ENCODE measurements at places on chromosomes 6 and 20.

GRCh38 chr20:58219342-58219700, 9.1 kb downstream of the ANKRD60 start:
- DNase-seq: no peak

DNA sequence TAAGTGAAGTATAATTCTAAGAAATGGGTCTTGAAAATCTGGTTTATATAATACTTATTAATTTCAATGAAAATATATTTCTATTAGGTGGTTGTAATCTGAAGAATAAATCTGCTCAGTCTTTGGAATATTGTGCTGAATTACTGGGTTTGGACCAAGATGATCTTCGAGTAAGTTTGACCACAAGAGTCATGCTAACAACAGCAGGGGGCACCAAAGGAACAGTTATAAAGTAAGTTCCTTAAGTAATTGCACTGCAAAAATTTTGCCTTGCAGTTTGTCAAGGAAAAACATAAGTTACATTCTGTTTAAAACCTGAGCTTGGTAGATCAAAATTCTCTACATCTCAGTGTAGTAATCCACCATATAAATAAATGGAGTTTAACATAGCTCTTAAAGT, 106.0 kb downstream of the MYO6 start:
- DNase-seq: peak; percentile 45

DNA sequence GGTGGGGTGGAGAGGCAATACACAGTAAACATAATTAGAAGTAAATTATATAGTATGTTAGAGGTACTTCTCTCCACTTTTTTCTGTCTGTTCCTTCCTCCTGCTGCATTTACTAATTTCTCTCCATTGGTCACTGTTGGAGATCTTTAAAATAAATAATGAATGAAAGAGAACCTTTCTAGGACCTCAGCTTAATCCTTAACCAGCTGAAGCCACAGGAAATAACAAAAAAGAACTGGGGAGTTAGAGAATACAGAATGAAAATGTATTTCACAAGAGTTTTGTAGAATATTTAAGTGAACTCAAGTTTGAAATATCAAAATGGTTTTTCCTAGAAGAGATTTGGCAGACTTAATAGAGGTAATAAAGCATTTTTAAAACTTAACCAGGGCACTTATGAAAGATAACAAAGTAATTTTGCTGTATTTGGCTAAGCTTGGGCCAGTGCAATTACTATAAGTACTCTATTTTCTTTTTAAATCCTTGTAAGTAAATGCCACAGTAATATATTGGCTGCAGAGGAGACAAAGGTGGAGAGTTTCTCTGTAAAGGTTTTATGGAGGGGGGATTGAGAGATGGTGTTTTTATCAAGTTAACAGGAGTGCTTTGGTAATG, 405.0 kb downstream of the CDKAL1 start:
- no peak for DNase-seq

- DNase-seq: no peak
Observed at GRCh38 chr6:13859871-13860555, 45.7 kb upstream of the MCUR1 start.

GRCh38 chr6:32247401-32247800, 23.5 kb upstream of the NOTCH4 start:
- DNase-seq: no peak

DNA sequence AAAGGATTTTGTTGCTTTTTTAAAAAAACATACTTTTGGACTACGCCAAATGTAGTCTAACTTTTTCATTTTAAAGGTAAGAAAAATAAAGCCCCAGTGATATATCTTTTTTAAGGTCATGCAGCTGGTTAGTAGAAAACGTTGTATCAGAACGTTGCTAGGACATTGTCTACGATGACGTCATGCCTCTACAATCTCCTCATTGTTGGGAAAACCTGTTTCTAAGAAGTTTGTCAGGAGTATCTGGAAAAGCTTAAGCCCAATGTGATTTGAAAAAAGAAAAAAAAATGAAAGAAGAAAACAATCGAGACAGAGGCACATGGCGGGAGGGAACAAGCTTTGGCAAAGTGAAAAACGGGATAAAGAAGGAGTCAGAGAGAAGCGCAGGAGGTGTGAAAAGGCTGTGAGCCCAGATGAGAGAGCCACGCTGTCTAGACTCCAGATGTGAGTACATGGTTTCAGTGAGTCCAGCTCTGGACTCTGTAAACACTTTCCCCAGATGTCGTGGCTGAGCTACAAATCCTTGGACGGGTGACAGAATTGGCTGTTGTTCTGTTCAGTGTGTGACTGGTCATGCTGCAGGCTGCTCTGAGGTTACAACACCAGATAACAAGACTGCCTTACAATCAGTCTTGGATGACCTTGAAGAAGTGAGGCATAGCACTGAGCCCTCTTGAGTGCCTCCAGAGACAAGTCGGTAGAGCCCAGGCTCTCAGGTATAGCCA, 656.7 kb upstream of the ID4 start:
- no peak for DNase-seq

DNA sequence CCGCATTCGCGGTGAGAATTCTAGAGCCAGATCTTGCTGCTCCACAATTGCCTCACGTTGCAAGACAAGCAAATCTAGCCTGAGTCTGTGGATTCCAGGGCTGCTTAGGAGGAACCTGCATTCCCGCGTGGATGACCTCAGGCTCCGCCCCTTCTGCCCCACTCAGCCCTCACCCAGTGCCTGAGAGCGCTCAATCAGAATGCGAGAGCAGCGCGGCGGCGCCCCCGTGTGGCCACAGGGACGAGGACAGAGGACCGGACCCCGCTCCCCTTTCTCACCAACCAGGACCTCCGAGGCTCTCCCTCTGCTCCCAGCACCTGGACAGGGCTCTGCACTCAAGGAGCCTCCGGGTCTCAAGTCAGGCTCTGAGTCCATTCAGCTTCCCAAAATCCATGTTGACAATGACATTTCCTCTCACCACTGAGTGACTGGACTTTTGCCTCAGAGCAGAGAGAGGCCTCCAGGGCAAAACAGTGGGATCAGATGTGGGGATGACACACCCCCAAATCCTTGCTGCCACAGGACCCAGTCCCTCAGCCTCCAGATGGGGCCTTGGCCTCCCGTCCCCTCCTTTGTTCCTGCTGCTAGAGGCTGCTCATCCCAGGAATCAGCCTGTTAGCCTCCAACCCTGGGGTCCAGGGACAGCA, 52.0 kb downstream of the RPP21 start:
- peak; percentile 37 for DNase-seq

GRCh38 chr6:32105433-32105832, 3.7 kb downstream of the TNXB start:
- DNase-seq: no peak

DNA sequence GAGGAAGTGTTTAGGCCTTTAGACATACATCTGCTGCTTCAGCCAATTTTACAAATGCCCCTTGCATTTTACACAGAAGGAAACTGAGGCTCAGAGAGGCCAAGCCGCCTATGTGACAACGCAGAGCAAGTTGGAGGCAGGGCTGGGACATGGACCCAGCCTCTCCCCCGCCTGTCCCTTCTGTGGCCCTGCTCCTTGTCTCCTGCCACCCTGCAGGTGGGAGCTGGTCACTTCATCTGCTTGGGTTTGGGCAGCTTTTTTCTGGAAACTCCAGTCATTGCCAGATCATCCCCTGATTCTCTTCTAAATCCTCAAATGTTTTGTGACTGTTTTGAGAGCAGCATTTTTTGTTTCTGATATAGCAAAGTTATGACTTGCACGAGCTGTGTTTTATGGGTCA, 68.9 kb downstream of the DLGAP4 start:
- DNase-seq: no peak

DNA sequence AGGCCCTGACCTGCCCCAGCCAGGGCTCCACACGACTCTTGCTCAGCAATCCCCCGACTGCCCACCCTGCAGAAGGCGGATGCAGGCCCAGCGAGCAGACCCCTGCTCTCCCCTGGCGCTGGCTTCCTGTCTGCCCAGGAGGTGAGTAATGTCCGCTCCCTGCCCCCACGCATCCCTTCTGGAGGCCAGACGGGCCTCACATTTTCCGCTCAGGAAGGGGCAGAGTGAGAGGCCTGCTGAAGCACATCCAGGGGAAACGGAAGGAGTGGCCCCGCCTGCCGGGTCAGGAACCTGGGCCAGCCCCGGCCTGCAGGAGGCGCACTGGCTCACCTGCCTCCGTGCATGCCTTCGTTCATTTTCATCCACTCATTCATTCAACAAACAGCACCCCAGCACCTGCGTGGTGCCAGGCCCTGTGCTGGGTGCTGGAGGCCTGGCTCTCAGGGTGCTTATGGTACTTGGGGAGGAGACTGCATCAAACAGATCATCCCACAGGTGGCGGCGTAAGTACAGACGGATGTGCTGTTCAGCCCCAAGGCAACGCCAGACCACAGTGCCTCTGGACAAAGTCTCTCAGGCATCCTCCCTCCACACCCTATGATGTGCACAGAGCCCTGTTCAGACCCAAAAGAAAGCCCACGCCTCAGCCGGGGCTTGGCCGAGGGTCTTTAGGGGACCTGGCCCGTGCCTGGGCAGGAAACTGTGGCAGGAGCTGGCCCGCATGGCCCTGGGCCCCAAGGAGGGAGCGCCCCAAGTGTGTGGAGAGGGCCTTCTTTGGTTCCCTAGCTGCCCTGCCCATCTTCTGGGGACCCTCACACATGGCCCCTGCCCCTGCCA, 112.1 kb downstream of the ASXL1 start:
- peak; percentile 43 for DNase-seq

- no peak for DNase-seq
Observed at GRCh38 chr20:39878809-39879208, 810.2 kb downstream of the MAFB start.

DNA sequence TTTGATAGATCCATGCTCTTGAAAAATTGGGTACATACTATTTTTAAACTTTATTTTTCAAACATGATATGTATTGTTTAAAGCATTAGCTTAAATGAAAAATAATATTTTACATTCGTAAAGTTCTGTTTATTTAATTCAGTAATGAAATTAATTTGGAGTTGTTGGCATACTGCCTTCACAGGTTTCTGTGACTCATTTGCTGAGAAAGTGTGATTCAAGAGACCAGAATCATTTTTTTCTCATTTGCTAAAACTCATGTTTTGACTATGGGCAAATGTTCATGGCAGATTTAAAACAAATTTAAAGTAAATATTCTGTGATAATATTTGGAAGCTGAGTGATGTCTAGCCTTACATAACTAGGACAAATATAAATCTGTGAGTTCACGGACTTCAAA, 230.4 kb downstream of the BCKDHB start:
- no peak for DNase-seq

GRCh38 chr6:8707956-8708772, 272.8 kb upstream of the SLC35B3 start:
- no peak for DNase-seq

DNA sequence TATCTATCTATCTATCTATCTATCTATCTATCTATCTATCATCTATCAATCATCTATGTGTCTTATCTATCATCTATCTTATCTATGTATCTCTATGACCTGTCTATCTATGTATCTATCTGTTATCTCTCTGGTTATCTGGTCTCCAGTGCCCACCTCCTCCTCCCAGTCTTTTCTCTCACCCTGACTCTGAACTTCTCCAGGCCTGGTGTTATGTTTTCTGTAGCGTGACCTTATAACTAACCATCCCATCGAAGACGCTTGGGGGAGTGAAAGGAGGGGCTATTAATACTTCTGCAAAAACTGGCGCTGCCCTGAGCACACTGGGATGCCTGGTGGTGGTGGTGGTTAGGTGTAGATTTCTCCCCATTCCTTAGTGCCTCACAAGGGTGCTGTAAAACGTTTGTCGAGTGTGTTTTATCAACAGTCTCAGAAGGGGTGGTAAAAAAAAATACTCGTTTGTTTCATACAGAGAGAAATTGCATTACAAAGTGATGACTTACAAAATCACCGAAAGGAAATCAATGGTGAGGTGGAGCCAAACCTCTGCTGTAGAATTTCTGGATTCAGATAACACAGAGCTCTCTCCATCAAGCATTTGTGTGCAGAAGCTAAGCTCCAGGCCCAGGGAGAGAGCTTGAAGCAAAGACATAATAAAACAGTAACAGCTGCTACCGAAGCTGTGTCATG, 156.2 kb downstream of the BCAS1 start:
- DNase-seq: no peak

DNA sequence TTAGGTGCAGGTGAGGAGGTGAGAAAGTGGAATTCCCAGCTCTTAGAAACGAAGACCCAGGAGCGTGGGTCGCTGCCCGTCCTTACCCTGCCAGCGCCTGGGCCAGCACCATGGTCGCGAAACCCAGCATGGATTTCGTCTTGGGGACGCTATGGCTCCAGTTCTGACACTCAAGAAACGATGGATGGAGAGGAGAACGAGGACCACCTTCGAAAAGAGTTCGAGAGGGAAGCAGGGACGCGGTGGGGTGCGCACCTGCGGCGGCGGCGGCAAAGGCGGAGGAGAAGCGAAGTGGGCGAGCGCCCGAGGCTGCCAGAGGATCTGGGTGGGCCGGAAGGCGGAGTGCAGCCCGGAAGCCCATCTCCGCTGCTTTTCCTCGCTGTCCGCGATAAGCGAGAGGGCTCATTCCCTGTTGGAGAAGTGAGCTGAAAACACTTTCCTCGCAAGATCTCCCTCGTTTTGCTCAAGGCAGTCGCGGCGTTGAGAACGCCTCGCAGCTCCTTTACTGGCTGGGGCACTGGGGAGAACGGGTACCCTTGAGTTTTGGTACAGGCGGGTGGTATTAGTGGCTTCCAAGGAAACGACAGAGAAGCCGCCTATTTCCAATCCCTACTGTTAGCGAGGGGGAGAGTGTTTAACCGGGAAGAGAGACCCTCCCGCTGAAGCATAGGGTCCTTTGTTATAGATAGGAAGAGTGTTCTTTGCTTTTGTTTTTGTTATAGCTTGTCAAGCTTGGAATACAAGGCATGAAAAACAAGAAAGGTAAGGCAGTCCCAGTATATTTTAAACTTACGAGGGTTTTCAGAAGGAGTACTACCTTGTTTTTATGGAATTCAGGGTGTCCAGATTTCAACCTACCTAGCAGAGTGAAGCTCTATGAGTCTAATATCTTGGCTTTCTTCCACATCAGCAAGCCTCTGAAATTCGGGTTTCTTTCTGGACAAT, 109.5 kb downstream of the TRIM27 start:
- no peak for DNase-seq

GRCh38 chr6:106165885-106166485, 79.8 kb downstream of the PRDM1 start:
- DNase-seq: no peak

- no peak for DNase-seq
Observed at GRCh38 chr6:10146715-10147451, 268.0 kb downstream of the TFAP2A start.

DNA sequence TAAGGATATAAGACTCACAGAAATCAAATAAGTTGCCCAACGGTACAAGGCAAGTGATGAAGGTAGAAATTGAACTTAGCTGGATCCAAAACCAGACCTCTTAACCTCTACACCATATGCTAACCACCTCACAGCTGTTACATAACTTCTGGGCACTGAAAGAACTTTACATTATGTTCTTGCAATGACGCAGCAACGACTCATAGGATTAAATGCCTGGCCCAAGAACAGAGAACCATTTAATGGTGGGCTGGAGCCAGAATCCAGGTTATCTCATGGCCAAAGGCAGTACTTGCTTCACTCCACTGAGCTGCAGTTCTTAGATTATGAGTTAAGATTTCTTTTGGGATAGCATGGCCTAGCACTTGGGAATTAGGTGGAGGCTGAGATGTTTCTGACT, 4.4 kb downstream of the TRMT6 start:
- DNase-seq: no peak

- DNase-seq: no peak
Observed at GRCh38 chr6:149500096-149500495, 15.3 kb upstream of the ZC3H12D start.

GRCh38 chr6:11553824-11554223, 16.3 kb downstream of the TMEM170B start:
- DNase-seq: no peak

GRCh38 chr6:88238901-88239300, 72.8 kb upstream of the CNR1 start:
- no peak for DNase-seq

- DNase-seq: no peak
Observed at GRCh38 chr6:126913651-126914050, 204.8 kb upstream of the RSPO3 start.

GRCh38 chr6:167572841-167573271, 248.0 kb downstream of the TTLL2 start:
- no peak for DNase-seq

Data from KG1 (cell line).